SK-N-SH (cell line): ENCODE measurements at places on chromosomes 6 and 20. TPM values are rescaled to one million over a fixed set of nuclear protein-coding genes. Genes with fewer than 3 reads are reported as not detected.

BRD2 gene
- 104 and 116 TPM in 2 replicates for polyA plus RNA-seq

NKX2-4 gene
- not detected in 2 replicates for polyA plus RNA-seq

CFAP206 gene
- polyA plus RNA-seq: 0.46 and 0.78 TPM in 2 replicates

TINAG gene
- polyA plus RNA-seq: 0.13 and 0.29 TPM in 2 replicates

DNA sequence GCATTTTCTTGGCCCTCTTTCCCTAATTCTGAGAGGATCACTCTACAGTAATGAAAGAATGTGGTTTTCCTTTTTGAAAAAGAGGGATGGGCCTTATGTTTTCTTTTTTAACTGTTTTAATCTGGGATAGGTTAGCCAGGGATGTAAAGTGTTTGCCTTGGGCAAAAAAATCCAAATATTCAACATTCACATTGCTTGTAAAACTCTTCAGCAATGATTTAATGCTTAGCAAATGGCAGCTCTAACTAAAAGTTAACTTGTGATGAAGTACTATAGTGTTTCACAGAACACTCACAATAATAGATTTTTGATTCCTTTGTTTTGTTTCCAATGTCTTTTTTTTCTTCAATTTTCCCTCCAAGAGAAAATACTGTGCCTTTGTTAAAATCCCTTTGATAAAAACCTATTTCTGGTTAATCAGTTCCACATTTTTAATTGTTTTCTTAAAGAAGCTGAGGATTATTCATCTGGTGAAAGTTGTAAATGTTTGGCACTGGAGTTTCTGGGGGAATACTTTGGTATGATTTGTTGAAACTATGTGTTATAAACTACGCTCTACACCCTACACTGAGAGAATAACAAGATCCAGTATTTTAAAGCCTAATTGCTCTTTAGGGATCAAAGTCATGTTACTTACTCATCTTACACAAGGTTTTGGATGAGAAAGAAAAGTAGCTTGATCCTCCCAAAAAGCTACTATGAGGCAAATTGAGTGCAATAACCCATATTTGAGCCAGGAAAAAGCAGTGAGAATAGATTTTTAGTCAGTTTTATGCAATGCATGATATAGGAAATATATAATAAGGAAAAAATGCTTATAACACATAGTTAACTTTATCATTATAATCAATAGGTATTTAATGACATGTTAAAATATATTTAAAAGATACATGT, 335.8 kb downstream of the EPHA7 start:
- no peak for DNase-seq

- DNase-seq: peak; percentile 50
Observed at GRCh38 chr20:17525650-17526049, 5.5 kb downstream of the BFSP1 start.

GRCh38 chr6:74208239-74208638, 512.2 kb downstream of the CD109 start:
- no peak for DNase-seq

- DNase-seq: no peak
Observed at GRCh38 chr20:11124849-11125505, 451.2 kb upstream of the JAG1 start.

GRCh38 chr6:158516098-158516497, 43.8 kb upstream of the TMEM181 start:
- no peak for DNase-seq

GRCh38 chr6:169395080-169395805, 141.6 kb upstream of the THBS2 start:
- no peak for DNase-seq
